Stimulated activated CD8-positive, alpha-beta memory T cell treated with anti-CD3 and anti-CD28 coated beads, Interleukin-15, amount 100 ng/mL, for 4 hours (primary cell): ENCODE measurements at places on chromosomes 4 and X.

- DNase-seq, result no peak
Measured at GRCh38 chr4:106299977-106300376, 16.0 kb downstream of the TBCK start.

GRCh38 chr4:13704761-13705160, 77.2 kb upstream of the BOD1L1 start:
- DNase-seq, result no peak

GRCh38 chr4:177225605-177226004, 84.1 kb upstream of the NEIL3 start:
- DNase-seq, result no peak

- no peak for DNase-seq
Measured at GRCh38 chr4:138202686-138203085, 39.5 kb downstream of the SLC7A11 start.

GRCh38 chr4:122826553-122827257, at the start of gene FGF2:
Gene FGF2, plus strand, starts transcription at chr4:122826831. Its CDS starts 344 bp downstream, at chr4:122827175.
- DNase-seq, result no peak

DNA sequence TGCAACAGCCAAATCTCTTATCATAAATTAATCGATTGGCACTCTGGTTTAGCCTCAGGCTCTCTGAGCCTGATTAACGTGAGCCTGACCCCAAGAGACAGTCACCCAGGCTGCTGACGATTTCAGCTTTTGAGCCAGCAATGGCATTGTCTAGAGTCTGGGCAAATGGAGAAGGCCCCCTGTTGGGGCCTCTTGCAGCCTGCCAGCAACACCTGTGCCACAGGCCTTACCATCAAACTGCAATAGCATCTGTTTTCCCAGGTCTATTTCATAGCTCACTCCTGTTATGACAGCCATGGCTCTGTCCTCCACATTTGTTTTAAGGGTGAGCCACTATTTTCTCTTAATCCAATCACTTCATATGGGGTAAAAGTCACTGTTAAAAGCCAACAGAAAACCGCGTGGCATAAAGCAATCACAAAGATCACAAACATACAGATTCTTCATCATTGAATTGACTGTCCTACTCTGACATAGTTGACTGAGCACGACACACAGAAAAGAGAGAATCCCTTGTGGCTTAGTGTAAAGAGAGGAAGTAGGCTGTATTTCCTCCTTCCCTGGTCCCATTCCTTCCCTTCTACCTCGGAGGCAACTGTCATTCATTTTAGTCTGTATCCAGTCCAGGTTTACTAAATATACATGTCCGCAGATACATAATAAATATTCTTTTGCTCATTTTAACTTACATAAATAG, 47.8 kb downstream of the SLC9A7 start:
- no peak for DNase-seq

GRCh38 chrX:130716781-130717413, 186.1 kb downstream of the ENOX2 start:
- DNase-seq, result no peak

GRCh38 chr4:36917413-36917812, 327.1 kb upstream of the NWD2 start:
- DNase-seq, result no peak

GRCh38 chr4:118983293-118983692, 94.6 kb downstream of the SYNPO2 start:
- no peak for DNase-seq

DNA sequence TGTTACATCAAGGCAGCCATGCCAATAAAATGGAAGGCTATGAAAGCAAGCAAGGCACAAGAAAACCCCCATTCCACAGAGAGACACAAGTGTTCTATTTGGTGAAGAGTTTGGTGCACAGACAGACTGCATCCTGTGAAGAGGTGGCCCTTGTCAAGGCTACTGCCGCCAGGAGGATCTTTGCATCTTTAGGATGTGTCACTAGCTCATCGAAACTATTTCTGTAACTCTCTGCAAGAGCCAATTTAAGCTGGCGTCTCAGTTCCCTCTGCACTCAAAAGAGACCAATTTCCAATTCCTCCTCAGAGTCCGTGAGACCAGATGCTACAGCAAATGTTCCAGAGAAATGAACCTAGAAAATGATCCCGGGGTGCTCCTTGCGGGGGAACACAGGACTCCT, 91.0 kb downstream of the PHKA2 start:
- DNase-seq, result no peak

DNA sequence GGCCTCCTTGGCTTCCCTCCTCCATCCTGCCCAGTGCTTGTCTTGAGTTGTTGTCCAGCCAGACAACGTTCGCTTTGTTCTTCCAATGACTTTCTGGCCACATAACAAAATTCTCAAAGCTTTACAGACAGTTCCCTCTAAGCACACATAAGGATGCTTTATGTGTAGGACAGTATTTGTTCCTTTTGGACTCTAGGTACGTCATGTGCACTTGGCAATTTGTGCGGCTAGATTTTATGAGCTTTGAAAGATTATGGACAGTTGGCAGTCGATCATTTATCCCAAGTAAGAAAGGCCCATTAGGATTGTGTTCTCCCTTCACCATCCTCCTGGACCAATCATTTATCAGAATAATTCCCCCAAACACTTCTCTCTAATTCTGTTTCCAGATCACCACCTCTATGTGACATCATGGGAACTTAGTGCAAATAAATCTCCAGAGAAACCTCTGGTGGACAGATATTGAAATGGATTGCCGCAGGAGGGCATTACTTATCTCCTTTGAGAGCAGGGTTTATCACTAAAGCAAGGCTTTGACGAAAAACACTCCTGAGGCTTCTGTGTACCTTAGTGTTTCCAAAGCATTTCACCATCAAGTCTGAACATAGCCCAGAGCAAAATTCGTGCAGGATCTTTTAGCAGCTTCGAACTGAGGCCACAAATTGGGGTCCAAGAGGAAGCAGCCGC, 77.4 kb upstream of the BMPR1B start:
- no peak for DNase-seq

DNA sequence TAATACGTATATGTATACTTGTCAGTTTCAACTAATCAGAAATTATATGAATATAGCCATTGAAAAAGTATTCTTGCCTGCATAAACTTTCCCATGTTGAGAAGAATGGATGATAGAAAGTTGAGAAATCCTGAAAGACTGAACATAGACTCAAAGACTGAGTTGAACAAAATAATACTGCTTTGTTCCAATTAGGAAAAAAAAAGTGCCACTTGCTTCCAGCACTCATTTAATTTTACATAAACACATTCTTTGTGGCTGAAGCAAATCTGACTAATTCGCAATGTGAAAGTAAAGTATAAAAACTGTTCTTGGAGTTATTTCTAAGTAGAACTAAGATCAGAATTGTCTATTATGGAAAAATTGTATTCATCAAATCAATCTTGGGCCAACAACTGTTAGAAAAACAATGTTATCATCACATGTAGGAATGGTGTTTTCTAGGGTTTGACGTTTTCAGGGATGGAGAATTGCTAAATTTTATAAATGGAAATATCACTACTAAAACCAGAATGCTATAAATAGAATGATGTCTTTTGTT, 2334.6 kb downstream of the PCDH7 start:
- no peak for DNase-seq

GRCh38 chr4:42646013-42646784, 10.7 kb downstream of the ATP8A1 start:
- DNase-seq, result no peak

DNA sequence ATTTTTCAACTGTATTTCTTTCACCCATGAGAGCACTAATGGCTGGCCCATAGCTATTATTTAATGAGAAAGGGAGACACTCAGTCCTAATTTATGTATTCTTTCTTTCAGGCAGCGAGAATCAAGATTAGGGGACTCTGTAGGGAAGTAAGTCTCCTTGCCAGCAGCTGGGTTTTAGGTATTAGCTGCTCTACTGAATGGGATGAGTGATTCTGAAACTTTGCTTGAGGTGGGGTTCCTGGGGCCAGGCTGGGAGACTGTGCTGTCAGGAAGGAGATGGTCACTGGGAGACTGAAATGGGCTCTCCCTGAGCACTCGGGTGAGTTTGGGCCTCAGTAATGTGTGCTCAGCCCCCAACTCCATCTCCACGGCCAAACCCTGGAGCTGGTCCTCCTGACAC, 78.7 kb downstream of the LNX1 start:
- DNase-seq, result no peak

- DNase-seq, result no peak
Measured at GRCh38 chr4:143882892-143883291, 22.5 kb downstream of the GYPE start.

DNA sequence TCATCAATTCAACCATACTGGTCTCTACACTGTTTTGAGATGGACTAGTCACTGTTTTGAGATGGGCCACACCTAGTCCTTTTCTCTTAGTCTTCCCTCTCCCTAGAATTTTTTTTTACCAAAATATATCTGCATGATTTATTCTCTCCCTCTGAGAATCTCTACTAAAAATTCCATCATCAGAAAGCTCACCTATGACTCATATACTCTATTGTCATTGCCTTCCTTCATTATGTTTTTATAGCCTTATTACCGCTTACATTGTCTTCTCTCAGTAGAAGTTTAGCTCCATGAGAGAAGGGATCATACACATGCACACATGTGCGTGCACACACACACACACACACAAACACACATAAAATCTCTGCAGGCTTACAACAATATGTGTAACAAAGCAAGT, 303.6 kb downstream of the PCDH10 start:
- no peak for DNase-seq

DNA sequence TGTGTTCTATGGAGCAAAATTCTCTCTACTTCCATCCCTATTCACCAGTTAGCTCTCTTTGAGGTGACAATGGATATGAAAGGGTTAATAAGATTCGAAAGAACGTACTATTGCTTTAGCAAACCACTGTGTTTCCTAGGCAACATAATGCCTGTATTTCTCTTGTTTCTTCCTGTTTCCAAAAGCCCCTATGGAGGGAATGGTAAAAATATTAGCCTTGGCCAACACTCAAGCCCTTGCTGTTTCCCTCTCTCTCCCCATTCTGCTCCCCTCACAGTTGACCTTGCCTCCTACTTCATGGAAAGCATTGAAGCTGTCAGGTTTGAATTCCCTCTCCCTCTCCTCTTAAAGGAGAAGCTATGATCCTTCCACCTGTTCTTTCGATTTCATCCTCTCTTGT, 9.6 kb upstream of the PGRMC1 start:
- no peak for DNase-seq

DNA sequence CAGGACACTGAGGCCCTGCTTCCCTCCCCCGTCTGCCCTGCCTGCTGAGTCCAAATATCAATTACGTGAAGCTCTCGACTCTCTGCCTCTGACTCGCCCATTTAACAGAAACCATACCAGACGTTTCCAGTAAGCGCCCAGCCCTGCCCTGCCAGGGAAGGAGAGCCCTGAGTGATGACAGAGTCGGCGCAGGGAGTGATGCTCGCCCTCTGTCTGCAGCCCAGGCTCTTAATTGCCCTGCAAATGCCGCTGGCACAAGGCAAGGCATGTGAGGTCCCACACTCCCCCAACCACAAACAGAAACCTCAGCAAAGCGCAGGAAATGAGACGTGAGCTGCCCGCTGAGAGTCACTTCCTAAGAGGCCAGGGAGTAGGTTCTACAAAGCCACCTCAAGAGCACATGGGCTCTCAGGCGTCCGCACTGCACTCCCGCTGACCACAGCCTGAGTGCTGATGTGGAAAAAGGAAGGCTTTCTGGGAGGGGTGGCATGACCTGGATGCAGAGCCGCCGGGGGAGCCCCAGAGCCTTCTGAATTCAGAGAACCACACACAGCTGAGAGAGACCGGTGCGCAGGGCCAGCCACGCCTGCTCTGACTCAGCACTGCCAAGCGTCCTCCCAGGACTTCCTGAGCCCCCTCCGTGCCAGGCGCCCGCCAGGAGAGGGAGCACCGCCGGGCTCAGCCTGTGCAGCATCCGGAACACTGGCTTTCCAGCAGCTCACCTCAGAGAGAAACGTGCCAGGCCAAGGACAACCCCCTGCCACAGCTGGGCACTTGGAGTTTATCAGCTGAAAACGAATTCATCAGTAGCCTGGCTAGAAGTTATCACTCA, 5.3 kb downstream of the ZFYVE28 start:
- DNase-seq, result peak; percentile 79

DNA sequence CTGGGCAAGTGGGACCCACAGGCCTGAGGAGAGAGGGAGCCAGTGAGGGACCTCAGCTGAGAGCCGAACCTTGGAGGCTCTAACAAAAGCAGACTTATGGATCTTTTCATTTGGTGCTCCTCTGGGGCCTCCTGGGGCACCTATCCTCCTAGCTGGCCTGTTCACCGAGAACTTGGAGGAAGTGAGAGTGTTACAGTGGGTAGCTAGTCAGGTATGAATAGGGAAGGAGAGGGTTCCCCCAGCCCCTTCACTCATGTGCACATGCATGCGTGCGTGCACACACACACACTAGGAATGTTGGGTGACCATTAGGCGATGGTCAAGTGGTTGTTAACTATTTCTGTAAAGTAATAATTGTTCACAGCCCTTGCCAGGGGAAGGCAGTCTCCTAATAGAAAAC, 18.6 kb upstream of the TMEM185A start:
- DNase-seq, result no peak

- DNase-seq, result no peak
Measured at GRCh38 chr4:109052821-109053220, 249.6 kb downstream of the COL25A1 start.

DNA sequence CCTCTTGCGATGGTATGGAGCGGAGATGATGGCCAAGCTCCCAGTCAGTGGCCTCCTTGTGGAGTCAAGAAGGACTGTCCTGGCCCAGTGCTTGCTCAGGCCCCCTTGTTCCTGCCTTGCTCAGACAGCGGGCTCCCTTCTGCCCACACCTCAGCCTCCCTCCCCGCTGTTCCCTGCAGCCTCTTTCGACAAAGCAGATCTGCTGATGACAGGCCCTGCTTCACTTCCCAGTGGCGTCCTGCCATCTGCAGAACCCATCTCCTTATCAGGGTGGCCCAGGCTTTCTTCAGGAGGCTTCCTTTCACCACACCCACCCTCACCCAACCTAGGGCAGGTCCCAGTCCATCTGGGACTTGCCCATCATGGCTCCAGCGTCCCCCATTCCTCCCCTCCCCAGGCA, 80.0 kb downstream of the CLDN34 start:
- DNase-seq, result no peak

DNA sequence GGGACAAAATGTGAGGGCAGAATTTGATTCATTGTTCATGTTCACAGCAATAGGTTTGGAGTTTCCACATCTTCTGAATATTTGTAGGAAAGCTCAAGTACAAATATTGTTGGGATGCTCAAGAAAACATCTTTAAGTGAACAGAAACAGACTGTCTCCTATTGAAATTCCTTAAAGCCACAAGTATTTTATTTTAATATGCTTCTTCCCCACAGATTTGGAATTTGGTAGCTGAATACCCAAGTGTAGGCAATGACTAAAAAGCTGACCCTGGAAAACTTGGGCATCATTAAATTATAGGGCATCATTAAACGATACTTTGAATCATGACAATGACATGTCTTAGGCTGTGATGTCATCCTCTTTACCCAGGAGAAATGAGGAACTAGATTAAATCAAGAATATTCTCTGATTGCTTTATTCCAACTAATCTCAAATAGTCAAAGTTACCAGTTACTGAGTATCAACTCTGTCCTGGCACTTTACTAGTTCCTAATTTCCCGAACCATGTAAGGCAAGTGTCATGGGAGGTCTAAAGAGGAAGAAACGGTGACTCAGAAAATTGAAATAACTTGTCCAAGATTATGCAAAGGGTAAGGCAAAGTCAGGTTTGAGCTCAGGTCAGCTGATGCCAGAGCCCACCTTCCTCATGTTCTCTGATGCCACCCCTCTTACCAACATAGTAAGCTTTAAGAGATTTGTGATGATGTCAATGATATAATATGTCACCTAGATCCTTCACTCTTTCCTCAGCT, 223.1 kb upstream of the LEF1 start:
- DNase-seq, result no peak

GRCh38 chr4:139761461-139761860, 95.8 kb downstream of the MGST2 start:
- DNase-seq, result no peak

GRCh38 chrX:69065451-69065850, 99.8 kb downstream of the PJA1 start:
- DNase-seq, result no peak

- no peak for DNase-seq
Measured at GRCh38 chrX:50492720-50493119, 22.1 kb upstream of the DGKK start.
